CD4-positive, alpha-beta memory T cell (primary cell): ENCODE measurements at places on chromosomes 7 and 10. TPM values are rescaled to one million over a fixed set of nuclear protein-coding genes. Genes with fewer than 3 reads are reported as not detected.

DNA sequence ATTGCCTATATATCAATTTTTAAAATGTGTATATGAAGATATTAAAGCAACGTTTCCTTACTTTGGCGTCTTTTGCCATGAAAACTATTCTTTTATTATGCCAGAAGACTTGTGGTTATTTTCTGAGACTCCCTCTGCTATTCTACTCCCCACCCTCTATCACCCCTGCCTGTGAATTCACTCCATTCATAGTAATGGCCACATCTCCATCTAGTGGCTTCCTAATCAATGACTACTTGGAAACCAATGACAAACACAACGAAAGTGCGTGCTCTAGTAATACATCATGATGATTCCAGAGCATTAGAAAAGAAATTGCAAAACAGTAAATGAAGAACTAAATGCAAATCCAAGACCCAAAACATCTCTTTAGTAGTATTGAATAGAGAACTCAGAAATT lies 186.7 kb upstream of the HGF start:
- DNase-seq, result no peak

DNA sequence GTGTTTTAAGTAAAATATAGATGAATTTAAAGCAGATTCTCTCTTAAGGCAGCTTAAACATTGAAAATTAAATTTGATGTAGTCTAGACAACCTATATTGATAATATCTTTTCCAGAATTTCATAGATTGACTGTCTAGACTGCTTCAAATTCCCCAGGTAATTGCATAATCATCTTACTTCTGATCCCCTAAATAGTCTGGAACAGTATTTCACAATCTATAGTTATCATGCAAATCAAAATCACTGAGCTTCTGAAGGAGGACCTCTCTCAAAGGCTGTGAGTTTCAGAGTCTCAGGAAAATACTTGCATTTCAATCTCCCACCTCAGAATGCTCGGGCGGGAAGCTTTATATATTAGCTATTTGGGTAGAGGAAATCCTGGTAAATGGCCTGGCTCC lies 87.3 kb downstream of the SEMA3A start:
- no peak for DNase-seq

- no peak for DNase-seq
Measured at GRCh38 chr7:138941545-138941944, 39.6 kb downstream of the KIAA1549 start.

DNA sequence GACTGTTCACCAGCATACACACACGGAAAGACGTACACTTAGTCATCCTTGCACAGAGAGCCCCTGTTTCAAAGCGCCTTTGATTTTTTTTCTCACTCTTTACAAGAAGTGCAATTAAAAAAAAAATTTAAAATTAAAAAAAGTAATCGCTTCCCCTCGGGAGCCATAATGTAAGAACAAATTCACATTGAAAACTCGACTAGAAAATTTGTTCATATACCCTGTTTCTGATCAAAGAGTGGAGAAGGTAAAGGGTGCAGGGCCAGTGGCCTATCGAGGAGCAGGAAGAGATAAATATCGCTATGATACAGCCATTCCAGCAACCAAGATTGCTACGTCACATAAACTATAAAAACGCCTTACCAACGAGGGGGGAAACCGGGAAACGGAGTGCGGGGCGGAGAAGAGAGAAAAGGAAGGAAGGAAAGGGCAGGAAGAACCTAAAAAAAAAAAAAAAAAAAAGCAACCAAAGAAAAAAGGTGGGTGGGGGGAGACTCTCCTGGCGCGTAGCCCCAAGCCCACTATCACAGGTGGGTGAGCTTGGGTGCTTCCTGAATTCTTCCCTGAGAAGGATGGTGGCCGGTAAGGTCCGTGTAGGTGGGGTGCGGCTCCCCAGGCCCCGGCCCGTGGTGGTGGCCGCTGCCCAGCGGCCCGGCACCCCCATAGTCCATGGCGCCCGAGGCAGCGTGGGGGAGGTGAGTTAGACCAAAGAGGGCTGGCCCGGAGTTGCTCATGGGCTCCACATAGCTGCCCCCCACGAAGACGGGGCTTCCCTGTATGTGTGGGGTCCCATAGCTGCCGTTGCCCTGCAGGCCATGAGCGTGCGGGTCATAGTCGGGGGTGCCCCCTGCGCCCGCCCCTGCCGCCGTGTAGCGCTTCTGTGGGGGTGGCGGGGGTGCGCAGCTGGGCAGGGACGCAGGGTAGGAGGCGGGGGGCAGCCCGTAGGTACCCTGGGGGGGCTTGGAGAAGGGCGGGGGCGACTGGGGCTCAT lies 5.2 kb upstream of the HOXA2 start:
- DNase-seq, result no peak

GRCh38 chr10:30063099-30063498 lies 3.7 kb upstream of the JCAD start:
- no peak for DNase-seq

GRCh38 chr10:74799721-74800221 lies 26.6 kb upstream of the KAT6B start:
- no peak for DNase-seq

- no peak for DNase-seq
Measured at GRCh38 chr10:7950981-7951847, 103.3 kb upstream of the GATA3 start.

DNA sequence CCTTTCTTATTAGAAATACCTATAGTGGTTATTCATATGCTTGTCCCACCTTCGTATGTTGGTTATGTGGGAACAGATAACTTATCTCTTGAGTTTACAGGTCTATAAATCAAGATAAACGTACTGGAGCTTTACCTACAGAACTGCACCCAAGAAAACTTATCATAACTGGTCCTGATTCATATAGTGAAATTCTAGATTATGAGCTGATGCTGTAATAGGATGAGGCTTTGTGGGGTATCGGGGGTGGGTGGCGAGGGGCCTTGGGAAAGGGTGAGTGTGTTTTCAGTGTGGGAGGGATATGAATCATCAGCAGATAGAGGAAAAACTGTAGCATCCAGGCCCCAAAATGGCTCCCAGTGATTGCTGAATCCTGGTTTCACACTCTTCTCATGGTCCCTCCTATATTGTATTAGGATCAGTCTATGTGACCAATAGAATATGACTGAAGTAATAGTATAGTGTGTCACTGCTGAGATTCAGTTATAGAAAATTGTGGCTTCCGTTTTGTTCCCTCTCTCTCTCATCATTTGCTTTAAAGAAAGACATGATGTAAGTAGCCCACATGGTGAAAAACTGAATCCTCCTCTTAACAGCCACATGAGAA lies 706.8 kb upstream of the LRRTM3 start:
- no peak for DNase-seq

- DNase-seq, result no peak
Measured at GRCh38 chr7:133428326-133428725, 175.4 kb downstream of the EXOC4 start.

- no peak for DNase-seq
Measured at GRCh38 chr7:73802459-73802858, 28.3 kb upstream of the CLDN4 start.

- DNase-seq, result no peak
Measured at GRCh38 chr10:9075420-9075819, 1020.9 kb downstream of the GATA3 start.

DNA sequence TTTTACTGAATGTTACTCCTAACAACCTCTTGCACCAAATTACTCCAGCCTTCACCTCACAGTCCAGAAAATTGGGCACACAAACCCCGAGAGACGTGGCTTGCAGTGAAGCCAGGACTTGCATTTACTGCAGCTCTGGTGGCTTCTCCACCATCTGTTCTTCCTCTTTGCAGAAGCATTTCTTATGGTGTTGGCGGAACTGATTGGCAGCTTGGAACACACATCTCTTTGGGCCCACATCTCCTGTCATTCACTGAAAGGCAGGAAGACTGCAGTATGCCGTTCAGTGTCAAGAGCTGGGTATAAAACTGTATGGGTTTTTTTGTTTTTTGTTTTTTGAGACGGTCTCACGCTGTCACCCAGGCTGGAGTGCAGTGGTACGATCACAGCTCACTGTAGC lies 38.3 kb upstream of the PRKAR1B start:
- DNase-seq, result no peak

GRCh38 chr7:45692031-45692430 lies 117.9 kb downstream of the ADCY1 start:
- no peak for DNase-seq

DNA sequence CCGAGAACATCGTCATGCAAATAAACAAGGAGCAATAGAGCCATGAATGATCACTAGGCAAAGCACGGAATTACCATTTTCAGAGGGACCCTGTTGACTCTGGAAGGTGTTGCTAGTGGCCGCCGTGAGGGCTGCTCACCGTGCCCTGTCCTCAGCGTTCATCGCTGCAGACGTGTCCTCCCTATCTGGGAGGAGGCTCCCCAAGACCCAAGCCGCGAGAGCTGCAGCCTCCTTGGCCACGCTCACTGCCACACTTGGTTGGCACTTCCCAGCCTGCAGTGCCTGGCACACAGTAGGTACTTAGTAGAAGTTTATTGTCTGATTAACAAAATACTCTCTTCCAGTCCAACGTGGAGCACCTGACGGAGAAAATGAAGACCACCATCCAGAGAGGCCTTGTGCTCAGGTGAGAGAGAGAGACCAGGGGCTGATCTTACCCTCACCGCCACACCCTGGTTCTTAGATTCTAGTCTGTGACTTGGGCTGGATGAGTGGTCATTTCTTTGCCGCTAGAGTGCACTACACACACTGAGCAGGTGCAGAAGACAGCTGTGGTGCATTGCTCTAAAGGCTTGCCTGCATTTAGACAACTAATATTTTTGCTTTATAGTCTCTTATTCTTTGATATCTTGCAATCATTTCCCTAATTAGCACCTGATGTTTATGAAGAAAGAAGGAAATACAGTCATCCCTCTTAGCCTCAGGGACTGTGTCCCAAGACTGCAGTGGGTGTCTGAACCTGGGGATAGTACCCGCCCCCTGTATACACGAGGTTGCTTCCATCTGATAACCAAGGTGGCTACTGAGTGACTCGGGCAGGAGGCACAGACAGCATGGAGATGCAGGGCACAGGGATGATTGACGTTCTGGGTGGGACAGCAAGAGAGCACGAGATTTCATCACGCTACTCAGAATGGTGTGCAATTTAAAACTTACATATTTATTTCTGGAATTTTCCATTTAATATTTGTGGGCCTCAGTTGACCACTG lies 40.3 kb downstream of the PITRM1 start:
- no peak for DNase-seq

DNA sequence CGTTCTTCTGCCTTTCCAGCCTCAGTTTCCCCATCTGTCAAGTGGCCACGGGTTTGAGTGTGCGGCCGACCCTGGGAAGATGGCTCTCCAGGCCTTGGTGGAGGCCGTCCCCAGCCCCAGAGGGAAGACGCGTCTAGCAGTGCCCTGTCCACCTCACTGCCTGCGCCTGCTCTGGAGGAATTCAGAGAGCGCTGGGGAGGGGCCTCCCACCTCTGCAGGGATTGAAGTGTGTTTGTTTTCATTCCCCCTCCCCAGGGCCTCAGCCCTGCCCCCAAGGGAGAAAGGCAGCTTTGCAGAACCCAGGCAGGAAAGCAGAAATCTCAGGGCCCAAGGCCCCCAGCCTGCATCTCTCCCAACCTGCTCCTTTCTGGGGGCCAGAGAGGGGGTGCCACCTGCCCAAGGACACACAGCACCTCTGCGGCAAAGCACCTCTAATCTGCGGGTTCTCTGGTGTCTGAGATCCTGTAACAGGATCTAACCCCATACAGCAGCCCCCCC lies 91.0 kb downstream of the MICALL2 start:
- no peak for DNase-seq

DNA sequence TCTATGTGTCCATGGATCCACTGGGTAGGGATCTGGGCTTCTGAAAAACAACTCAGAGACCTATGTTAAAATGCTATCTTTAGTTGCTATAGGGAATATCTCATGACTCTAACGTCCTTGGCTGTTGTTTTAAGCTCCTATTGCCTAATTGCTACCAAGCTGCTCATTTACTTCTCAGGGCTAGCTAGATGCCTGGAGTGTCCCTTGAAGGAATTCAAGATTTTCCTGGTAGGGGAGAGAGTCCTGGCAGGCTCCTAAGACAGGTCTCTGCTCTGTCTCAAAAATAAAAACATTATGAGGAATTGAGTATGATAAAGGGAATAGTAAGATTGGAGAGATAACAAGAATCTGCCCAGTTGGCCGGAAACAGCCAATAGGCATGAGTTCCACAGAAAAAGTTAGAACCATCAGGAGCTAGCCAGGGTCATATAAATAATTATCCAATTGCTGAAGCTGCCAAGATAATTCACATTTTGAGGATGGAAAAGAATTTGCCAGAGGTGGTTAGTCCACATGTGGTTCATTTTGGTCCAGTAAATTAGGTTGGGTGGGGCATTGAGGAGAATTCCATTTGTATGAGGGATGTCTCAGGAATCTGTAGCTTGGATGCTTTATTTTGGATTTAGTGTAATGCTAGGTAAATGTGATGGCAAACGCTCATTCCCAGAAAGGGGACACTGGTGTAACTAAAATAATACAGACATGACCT lies 362.7 kb upstream of the VSTM2A start:
- DNase-seq, result no peak

GRCh38 chr10:77036276-77036675 lies 601.3 kb downstream of the KCNMA1 start:
- no peak for DNase-seq

DNA sequence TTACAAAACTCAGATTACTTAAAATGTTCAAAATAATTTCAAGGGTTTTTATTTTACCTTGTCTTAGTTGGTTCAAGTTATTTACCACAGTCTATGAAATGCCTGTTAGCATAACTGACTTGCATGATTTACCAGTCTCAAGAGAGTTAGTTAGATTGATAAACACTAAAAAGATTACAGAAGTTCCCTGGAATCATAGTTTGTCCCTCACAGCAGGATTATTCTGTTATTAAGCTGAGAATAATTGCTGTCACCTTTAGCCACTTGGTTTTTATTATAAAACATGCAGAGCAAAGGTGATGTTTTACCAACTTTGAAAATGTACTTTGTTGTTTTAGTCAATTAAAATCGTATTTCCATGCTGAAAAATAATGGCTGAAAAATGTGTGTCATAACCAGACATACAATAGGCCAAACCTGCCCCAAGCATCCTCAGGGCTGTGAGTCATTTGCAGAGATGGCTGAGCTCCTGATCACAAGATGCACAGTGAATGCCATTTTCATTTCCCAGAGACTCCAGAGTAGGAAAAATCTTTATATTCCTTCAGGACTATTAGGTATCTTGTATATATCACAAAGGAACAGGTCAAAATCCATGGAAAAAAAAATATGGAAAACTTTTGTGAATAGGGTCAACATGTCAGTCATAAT lies 87.8 kb upstream of the DKK1 start:
- DNase-seq, result no peak

- DNase-seq, result no peak
Measured at GRCh38 chr10:32893434-32893833, 64.6 kb downstream of the ITGB1 start.

GRCh38 chr10:8616166-8616565 lies 561.7 kb downstream of the GATA3 start:
- DNase-seq, result no peak

CHN2 gene
- 1.8 TPM for polyA plus RNA-seq

GTF2IRD1 gene
- polyA plus RNA-seq, result 0.81 TPM
